ENCODE measurements at places on chromosomes 6 and 20. TPM values are rescaled to one million over a fixed set of nuclear protein-coding genes. Genes with fewer than 3 reads are reported as not detected.

Gene NOTCH4
- total RNA-seq = 0.59 TPM

Gene TPX2
- total RNA-seq = 16.2 TPM

Gene OLIG3
- not detected for total RNA-seq

Gene C20orf202
- not detected for total RNA-seq

Gene ERVFRD-1
- not detected for total RNA-seq

Gene TFAP2B
- not detected for total RNA-seq

Gene VGLL2
- not detected for total RNA-seq
